HFFc6 (cell line): ENCODE measurements at places on chromosomes 12 and 14. TPM values are rescaled to one million over a fixed set of nuclear protein-coding genes. Genes with fewer than 3 reads are reported as not detected.

Gene TSFM
- 29.8 to 38.5 TPM (median 35.3 TPM) in 3 replicates for total RNA-seq

Gene INHBE
- total RNA-seq: not detected in 2 replicates

Gene FGF6
- total RNA-seq: not detected in 3 replicates

Gene MAPKAPK5
- total RNA-seq: 28.6 to 37.8 TPM (median 36.6 TPM) in 3 replicates

Gene PTGR2
- 3.9 to 4.3 TPM (median 4.2 TPM) in 3 replicates for total RNA-seq

Gene OR4N5
- total RNA-seq: not detected in 3 replicates

Gene RASSF9
- 0.05 TPM in 2 of 3 replicates, not detected in the other for total RNA-seq

DNA sequence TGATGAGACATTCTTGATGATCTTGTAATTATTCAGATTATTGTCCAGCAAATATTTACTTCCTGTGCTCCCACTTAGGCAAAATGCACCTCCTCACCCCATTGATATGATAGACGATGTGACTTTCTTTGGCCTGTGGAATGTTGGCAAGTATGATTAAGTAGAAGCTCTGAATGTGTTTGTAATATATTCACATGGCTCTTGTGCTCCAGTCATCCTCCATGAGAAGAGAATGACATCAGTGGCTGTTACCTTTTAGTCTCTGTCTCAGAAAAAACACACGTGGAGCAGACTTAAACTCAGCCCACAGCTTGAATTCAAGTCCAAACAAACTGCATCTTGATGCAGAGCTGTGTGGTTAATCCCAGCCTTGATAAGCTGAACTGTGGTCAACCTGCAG is 984.3 kb upstream of the FBXO33 start:
- no peak for DNase-seq

GRCh38 chr12:85996280-85996679 is 122.2 kb downstream of the NTS start:
- no peak for DNase-seq

GRCh38 chr12:25101092-25101445 is 93.9 kb downstream of the DNAI7 start:
- DNase-seq: no peak

GRCh38 chr12:29226616-29227015 is 77.5 kb downstream of the FAR2 start:
- no peak for DNase-seq

GRCh38 chr14:81193924-81194633 is 26.7 kb downstream of the GTF2A1 start:
- no peak for DNase-seq

DNA sequence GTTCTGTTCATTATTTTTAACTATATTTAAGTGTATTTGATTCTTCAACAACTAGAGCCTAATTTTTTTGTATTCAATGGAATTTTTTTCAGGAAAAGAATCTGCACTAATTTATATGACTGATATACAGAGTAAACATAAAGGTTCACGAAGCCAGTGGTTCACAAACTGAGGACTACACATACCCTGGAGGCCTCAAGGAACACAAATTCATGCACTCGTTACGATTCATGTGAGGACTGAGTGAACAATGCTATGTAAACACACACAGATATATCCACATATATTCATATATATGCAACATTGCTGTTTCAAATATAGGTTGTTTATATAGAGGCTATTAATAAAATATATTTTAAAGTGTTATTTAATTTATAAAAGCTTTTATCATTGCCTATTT is 137.8 kb downstream of the PHLDA1 start:
- DNase-seq: no peak

GRCh38 chr12:7092229-7092985 is at the start of gene C1R:
Gene C1R, minus strand, starts transcription at chr12:7092445. Its CDS starts 57 bp downstream, at chr12:7092388.
- DNase-seq: peak; percentile 55

DNA sequence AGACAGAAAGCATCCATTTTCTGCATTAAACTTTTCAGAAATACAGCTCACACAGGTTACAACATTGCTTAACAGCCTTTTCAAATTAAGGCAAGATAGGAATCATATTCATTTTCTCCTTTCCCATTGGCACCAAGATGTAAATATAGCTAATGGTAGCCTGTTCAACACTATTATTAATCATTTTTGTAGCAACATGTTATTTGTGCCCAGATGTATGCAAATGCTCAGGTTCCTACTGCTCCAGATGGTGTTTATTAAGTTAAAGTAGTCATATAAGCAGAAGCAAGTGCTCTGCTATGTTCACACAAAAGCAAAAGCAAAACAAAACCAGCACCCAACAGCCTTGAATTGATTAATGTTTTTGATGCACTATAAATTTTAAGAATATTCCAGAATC is 1110.6 kb downstream of the SLC6A15 start:
- no peak for DNase-seq

DNA sequence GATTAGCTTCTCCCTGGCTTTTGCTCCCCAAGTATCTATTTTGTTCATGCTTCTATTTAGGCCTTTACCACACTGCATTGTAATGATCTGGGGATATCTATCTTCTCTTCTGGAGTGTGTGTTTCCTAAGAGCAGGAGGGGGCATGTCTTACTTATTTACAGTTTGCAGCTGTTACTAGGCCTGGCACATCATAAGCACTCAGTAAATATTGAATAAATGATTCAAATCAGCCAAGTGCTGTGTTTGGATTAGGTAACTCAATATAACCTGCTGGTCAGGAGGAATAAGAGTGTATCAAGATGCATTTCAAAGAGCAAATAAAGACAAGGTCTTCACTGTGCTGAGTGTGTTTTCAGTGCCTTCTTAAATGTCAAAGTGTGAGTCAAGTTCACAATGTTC is 186.1 kb downstream of the FOXG1 start:
- no peak for DNase-seq

- DNase-seq: peak; percentile 17
These were observed 227.7 kb downstream of the SLC16A7 start for GRCh38 chr12:59823567-59823966.

DNA sequence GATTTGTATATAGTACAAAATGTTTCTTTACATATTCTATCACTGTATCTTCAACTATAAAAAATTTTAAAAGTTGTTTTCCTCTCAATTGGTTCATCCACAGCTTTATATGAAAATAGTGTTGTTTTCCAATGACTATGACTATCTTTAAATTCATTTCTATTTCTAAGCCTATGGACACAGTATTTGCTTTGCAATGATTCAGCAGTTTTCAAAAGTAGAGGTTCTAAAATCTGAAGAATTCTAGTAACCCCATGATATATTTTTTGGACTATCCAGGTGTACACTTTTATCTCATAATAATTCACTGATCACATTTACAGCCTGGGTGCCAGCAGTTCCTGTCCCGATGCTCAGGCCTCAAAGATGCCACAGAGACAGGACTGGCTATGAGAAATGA is 118.4 kb upstream of the PTPRR start:
- DNase-seq: no peak

- no peak for DNase-seq
These were observed 176.9 kb upstream of the HIF1A start for GRCh38 chr14:61518403-61518802.

- DNase-seq: no peak
These were observed 15.5 kb upstream of the CLEC2A start for GRCh38 chr12:9947674-9948073.

DNA sequence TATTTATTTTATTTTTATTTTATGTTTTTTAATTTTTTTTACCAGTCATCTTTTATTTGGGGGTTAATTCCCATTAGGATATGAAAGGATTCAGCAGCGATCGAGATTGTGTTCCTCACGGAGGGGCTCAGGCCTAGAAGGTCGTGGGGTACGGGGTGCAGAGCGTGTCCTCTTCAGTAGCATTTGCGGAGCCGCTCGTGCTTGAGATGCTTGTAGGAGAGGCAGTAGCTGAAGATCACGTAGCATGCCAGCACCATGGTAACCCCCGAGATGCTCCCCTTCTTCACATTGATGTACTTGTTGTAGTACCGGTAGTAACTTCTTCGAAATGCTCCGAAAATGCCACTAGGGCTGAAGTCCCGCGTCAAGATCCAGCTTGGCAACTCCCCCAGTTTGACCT is 40.5 kb upstream of the PLEKHG6 start:
- DNase-seq: no peak

GRCh38 chr14:89236851-89237250 is 180.2 kb downstream of the FOXN3 start:
- no peak for DNase-seq

DNA sequence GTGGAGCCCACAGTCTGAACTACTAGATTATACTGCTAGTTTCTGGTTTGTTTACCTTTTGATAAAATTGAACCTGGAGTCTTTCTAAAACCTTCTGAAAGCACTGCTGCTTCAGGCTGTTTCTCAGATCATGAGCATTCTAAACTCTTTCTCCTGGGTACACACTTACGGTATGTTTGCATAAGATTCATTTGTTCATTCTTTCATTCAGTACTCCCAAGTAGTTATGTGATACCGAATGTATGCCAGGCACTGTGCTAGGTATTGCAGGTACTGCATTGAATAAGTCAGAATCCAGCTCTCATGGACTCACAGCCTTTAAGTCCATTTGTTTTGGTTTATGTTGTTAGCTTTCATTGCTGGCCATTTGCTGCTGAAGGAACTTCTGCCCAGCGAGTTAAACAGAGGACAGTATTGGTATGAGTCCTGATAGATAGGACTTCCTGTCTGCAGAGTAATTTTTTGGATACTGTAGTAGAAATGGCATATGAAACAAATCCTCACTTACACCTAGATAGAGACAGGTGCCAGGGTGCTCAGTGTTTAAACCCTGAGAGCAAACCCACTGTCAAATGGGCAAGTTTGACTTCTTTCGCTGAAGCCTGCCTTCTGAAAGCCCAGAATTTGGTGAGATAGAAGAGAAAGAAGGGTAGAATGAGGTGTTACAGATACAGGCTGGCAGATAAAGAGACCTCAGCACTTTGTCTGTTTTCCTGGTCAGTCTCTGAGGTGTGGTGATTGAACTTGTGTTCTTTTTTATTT is 2.1 kb downstream of the SUSD6 start:
- no peak for DNase-seq

GRCh38 chr12:103742349-103742932 is 98.6 kb downstream of the NT5DC3 start:
- peak; percentile 25 for DNase-seq

DNA sequence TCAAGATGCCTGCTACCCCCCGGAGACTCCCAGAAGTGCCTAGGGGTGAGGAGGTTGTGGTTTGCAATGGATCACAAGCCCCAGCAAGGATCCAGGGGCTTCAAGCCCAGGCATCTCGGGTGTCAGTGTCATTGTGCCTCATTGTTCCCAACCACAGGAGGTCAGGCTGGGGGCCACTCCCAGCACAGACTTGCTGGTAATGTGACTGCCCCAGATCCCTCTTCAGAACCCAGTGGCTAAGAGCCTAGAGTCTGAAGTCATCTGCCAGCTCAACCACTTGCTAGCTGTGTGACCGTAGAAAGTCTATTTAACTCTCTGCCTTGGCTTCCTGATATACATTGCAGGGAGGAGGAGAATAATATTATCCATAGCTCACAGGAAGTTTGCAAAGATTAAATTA is 7.7 kb upstream of the ASB2 start:
- DNase-seq: peak; percentile 50

DNA sequence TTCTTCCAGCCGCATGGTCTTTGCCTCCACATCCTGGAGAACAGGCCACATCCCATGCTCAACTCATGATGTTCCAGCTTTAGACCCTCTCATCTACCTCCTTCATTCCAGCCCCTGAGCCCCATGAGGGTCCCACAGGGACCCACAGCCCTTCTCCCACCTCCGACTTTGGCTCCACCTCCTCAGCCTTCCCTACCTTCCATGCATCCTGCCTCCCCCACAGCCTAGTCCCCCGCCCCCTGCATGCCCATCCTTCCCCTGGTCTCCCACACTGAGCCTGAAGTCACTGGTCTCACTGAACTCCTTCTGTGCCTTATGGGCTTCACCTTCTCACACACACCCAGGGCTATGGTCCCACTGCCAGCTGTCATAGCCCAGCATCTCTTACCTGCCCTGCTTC is 9.8 kb downstream of the RAPGEF3 start:
- DNase-seq: no peak

GRCh38 chr14:24162093-24162492 is 1.0 kb downstream of the IRF9 start:
- peak; percentile 9 for DNase-seq

DNA sequence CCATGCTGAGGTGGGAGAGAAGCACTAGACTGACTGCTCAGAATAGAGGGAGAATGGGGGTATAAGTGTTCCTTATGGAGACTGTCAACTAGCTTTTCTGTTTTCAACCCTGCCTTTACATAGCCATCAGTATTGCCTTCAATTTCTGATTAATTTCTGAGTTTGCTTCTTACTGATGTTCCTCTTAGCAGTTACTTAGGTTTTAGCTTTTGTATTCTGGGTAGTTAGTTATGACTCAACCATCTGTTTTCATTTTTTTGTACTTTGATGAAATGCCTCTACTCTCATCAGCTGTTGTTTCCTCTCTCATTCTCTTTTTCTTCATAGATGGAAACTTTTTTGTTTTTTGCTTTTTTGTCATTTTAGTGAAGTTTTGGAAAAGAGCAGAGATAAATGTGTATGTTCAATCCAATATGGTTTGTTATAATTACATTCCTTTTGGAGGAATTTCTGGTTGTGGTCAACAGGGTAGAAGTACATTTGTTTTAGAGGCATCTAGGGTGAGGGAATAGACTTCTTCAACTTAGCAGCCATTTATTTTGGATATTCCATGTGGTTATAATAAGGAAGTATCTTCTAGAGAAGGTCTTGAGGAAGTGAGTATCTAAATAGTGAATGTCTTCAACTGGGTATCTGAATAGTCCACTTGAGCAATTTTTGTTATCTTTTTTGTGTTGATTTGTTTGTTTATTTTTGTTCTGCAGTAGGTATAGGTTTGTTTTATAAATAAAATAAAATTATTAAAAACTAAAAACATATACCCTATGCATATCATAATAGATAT is 29.6 kb downstream of the PMCH start:
- DNase-seq: no peak

DNA sequence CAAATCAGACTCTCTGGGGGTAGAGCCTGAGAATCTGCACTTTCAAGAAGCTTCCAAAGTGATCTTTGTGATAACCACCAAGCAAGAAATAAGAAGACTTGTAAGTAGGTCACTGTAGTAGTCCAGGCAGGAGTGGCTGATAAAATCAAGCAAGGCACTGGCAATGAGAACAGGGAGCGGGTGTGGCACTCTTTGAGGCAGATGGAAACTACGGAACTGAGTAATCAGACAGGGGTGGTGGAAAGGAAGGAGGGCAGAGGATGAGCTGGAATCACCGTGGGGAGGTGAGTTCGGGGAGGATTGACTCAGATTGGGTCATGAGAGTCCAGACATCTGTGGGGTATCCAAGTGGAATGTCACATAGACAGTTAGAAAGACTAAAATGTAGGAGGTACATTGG is 44.4 kb upstream of the PLXNC1 start:
- DNase-seq: peak; percentile 32

GRCh38 chr12:119393677-119394076 is 59.1 kb downstream of the CCDC60 start:
- no peak for DNase-seq

GRCh38 chr12:1122786-1123185 is 131.8 kb downstream of the ERC1 start:
- DNase-seq: no peak

- no peak for DNase-seq
These were observed 51.8 kb downstream of the ZNF664 start for GRCh38 chr12:124024776-124025175.
